ENCODE measurements at places on chromosomes 16 and 17. TPM values are rescaled to one million over a fixed set of nuclear protein-coding genes. Genes with fewer than 3 reads are reported as not detected.

The TNFRSF13B gene
- total RNA-seq, result not detected

The C16orf92 gene
- not detected for total RNA-seq

The CACNG1 gene
- total RNA-seq, result not detected

The CPNE7 gene
- total RNA-seq, result 1.5 TPM

The CD7 gene
- total RNA-seq, result not detected

The NME3 gene
- 23.4 TPM for total RNA-seq

The EIF1 gene
- 78.9 TPM for total RNA-seq

The PRSS53 gene
- total RNA-seq, result 1.7 TPM

The C16orf95 gene
- 3.5 TPM for total RNA-seq

The SLFN14 gene
- not detected for total RNA-seq

The ZFP3 gene
- total RNA-seq, result 0.09 TPM

The DNAI2 gene
- total RNA-seq, result not detected

The SLC5A11 gene
- not detected for total RNA-seq

The ELMO3 gene
- total RNA-seq, result 20.3 TPM

The ADORA2B gene
- 73.7 TPM for total RNA-seq

The KCNG4 gene
- total RNA-seq, result not detected
